Psoas muscle (tissue), 8 donors: ENCODE measurements at places on chromosomes 12 and 14. TPM values are rescaled to one million over a fixed set of nuclear protein-coding genes. Genes with fewer than 3 reads are reported as not detected.
A peak's percentile ranks its signal among the peaks of the same experiment; 100 is the strongest.

Gene RERGL
- polyA plus RNA-seq, result 8.5 TPM

Gene KRT72
- not detected for polyA plus RNA-seq

Gene HOXC5
- 0.58 TPM for polyA plus RNA-seq

DNA sequence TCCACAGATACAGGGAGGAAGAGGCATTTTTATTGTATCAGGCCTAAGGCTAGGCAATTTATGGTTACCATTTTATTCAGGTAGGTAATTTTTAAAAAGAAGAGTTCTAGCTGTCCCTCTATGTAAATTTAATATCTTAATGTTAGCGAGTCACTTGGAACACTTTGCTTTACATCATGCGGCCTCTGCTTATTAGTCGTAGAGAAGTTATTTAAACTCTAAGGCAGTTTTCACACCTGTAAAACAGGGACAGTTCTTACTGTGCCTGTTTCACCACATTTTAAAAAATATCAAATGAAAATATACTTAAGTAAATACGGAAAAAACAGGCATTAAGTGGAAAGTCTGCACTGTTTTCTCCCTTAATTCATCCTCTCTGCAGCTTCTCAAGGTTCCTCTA lies 71.4 kb upstream of the POC1B start:
- DNase-seq, result no peak

DNA sequence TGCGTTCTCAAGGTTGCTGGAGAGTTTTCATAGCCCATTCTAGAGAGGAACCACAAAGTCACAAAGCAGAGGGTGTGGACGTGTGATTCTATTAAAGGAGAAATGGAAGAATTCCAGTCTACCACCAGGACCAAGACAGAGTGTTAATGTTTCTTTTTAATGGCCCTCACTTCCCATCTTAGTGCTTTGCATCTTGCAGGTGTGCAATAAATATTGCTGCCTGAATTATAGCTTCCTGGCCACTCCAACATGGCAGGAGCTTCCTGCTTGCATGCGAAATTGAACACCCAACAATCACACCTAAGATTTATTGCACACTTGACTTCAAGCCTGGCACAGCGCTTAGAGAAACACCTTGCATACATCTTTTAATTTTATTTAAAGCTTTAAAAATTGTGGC lies 22.4 kb upstream of the PPP1CC start:
- no peak for DNase-seq

- DNase-seq, result no peak
Measured at GRCh38 chr12:65648461-65648860, 175.8 kb upstream of the HMGA2 start.

GRCh38 chr12:10633541-10633940 lies 20.1 kb upstream of the MAGOHB start:
- DNase-seq, result no peak

DNA sequence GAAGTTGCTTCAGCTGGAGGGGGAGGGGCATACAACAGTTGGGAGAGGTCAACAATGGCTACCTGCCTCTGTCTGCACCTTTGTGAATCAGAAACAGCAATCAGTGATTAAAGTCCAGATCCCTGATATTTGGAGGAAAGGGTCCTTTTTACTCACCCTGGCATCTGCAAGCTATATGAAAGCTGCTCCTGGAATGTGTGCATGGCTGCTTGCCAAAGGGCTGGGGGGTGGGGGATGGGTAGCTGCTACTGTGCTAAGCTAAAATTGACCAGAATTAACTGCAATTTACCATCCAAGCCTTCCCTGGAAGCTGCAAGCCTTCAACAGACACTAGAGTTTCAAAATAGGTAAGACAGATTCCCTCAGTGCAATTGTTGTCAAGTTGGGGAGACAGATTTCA lies 13.5 kb upstream of the GTF2A1 start:
- no peak for DNase-seq

DNA sequence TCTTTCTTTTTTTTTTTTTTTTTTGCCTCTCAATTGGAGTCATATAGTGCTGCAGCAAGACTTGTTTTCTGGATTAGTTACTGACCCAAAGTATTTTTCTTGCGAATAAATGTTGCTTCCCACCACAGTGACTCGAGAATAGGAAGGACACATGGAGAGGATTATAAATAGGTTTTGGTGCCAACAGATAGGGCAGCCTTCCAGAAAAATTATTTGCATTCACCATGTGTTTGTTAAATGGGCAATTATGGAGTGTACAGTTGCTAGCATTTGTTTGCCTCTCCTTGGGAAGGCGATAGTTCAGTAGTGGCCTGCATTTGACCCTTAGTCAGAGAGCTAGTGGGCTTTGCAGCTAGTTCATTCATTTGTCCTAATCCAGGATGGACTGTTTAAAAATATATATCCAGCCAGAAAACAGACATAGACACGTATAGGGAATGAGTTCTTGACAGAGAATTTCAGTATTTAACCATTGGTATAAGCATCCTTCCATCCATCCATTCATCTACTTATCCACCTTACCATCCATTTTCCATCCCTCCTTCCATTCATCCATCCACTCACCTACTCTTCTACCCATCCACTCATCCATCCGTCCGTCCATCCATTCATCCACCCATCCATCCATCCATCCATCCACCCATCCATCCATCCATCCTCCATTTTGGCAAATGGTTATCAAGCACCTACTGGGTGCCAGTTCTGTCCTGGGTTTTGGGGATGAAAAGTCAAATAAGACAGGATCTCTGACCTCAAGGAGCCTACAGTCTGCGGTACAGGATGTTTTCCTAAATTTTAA lies 67.5 kb downstream of the CHST11 start:
- DNase-seq, result no peak

DNA sequence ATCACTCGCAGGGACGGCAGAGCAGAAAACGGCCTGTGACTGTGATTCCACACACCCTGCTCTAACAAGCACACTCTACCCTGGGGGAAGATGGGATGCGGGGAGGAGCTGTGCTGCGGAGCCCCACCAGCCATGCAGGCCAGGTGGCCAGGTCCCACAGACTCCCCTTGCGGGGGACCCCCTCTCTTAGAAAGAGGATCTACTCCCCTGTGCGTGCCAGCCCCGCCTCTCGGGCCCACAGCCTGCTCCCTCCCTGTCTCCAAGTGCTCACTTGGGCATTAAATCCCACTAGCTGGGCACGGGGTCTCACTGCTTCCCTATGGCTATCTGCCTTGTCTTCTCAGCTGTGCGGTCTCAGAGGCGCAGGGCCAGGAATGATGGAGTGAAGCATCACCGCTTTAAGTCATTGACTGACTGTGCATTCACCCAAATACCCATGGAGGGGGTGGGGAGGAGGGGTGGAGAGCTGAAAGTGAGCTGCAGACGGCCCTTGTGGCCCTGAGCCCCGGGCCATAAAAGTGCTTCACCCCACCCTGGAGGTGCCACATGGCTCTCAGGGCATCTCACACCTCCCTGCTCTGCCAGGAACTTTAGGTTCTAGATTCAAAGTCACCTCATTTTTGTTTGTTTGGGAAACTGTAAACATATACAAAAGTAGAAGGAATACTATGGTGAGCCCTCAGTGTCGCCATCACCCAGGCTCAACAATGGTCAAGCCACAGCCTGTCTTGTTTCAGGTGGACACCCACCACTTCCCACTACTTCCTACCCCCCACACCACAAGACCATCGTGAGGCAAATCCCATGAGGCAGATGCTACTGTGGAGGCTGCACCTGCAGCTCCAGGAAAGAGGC lies 9.4 kb downstream of the STX2 start:
- no peak for DNase-seq

GRCh38 chr14:94423453-94424056 lies 29.0 kb downstream of the SERPINA11 start:
- peak; percentile 57 for DNase-seq

GRCh38 chr12:118350908-118351559 lies 21.7 kb downstream of the TAOK3 start:
- no peak for DNase-seq

DNA sequence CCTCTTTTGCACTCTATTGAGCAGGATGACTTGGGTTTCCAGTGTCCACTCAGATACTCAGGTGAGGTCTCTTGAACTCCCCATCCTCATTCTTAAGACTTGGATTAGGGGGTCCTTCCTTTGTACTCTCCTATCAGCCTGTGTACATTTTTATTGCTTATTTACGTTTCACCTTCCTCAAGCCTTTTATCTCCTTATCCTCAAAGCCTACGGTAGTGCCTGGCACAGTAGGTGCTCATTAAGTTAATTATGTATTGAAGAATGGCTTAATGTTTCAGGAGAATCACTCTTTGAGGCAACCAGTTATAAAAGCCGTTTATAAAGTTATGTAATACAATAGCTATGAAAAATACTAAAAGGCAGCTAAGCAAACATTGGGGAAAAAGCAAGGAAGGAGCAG lies 315.7 kb downstream of the NPAS3 start:
- no peak for DNase-seq

GRCh38 chr14:104135121-104135903 lies 3.1 kb upstream of the KIF26A start:
- peak; percentile 13 for DNase-seq
